ENCODE measurements at places on chromosomes 5 and 9. TPM values are rescaled to one million over a fixed set of nuclear protein-coding genes. Genes with fewer than 3 reads are reported as not detected.

GRCh38 chr5:20157089-20157488 is 169.1 kb upstream of the CDH18 start:
- H3K4me3 ChIP-seq, result no peak overlapping the region
- no peak for DNase-seq
- no peaks in the 10 kb centered on the region for H3K36me3 ChIP-seq
- H3K4me1 ChIP-seq, result peaks cover 8% of the 10 kb centered on the region

- H3K4me3 ChIP-seq, result no peak overlapping the region
- no peaks in the 10 kb centered on the region for H3K27me3 ChIP-seq
- no peak overlapping the region for H3K27ac ChIP-seq
- no peaks in the 10 kb centered on the region for H3K36me3 ChIP-seq
- DNase-seq, result no peak
- H3K4me1 ChIP-seq, result no peaks in the 10 kb centered on the region
Measured at GRCh38 chr9:14303521-14303920, 10.4 kb downstream of the NFIB start.

GRCh38 chr5:141298376-141298775 is 5.5 kb downstream of the SLC25A2 start:
- no peaks in the 10 kb centered on the region for H3K27me3 ChIP-seq
- H3K4me3 ChIP-seq, result no peak overlapping the region
- no peak for DNase-seq
- no peaks in the 10 kb centered on the region for H3K36me3 ChIP-seq

GRCh38 chr9:109922617-109923470 is 142.8 kb downstream of the PALM2AKAP2 start:
- no peak overlapping the region for H3K4me3 ChIP-seq
- H3K27me3 ChIP-seq, result no peaks in the 10 kb centered on the region
- H3K27ac ChIP-seq, result no peak overlapping the region
- H3K4me1 ChIP-seq, result 0 out of 2 replicates have a peak, but pooled peaks cover 4% of the 10 kb centered on the region
- H3K36me3 ChIP-seq, result no peaks in the 10 kb centered on the region
- no peak for DNase-seq

GRCh38 chr5:55923865-55924500 is 70.8 kb downstream of the IL6ST start:
- H3K36me3 ChIP-seq, result no peaks in the 10 kb centered on the region
- H3K27me3 ChIP-seq, result no peaks in the 10 kb centered on the region
- no peak for DNase-seq
- H3K4me3 ChIP-seq, result no peak overlapping the region

ANKDD1B gene
- 0.73 TPM for total RNA-seq

GRCh38 chr5:143019614-143020515 is 249.7 kb downstream of the ARHGAP26 start:
- no peak overlapping the region for H3K4me3 ChIP-seq
- no peak overlapping the region for H3K27ac ChIP-seq
- H3K27me3 ChIP-seq, result no peaks in the 10 kb centered on the region
- no peaks in the 10 kb centered on the region for H3K36me3 ChIP-seq
- H3K4me1 ChIP-seq, result peaks cover 10% of the 10 kb centered on the region
- peak; percentile 50 for DNase-seq

SSNA1 gene
- 91.5 TPM for total RNA-seq

SLC34A3 gene
- not detected for total RNA-seq

GRCh38 chr5:132180134-132180745 is 47.4 kb downstream of the P4HA2 start:
- H3K4me3 ChIP-seq, result no peak overlapping the region
- H3K27ac ChIP-seq, result no peak overlapping the region

DNAI1 gene
- total RNA-seq, result 0.19 TPM

LHX3 gene
- total RNA-seq, result not detected

DNA sequence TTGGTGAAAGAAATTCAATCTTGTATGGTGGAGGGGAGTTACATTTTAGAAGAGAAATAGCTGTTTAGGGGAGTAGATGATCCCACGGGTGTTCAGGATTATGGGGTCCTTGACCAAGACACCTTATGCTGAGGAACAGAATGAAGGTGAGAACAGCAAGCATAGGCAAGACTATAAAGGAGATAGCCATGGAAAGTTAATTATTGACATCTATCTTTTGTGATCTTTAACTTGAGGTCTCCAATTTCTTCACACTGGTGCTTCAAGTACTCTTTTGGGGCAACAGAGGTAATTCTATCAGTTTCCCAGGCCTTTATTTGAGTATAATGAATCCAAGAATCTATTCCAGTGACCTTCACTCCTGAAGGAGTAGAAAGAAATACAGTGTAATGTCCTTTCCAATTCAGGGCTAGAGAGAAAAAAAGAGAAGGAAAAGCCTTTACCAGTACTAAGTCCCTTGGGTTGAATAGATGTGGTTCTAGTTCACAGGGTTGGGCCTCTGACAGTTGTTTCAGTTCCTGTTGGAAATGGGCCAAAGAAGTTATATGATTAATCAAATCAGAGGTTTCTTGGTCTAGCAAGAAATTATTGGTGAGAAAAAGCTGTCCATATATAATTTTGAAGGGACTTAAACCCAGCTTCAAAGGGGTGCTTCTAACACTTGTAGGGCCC is 2104.1 kb upstream of the ACO1 start:
- no peaks in the 10 kb centered on the region for H3K36me3 ChIP-seq
- H3K27me3 ChIP-seq, result no peaks in the 10 kb centered on the region
- DNase-seq, result no peak
- H3K27ac ChIP-seq, result no peak overlapping the region

GRCh38 chr5:34822956-34823715 is 15.8 kb upstream of the TTC23L start:
- H3K4me3 ChIP-seq, result no peak overlapping the region
- peaks cover 68% of the 10 kb centered on the region for H3K36me3 ChIP-seq
- H3K27ac ChIP-seq, result no peak overlapping the region
- H3K4me1 ChIP-seq, result no peaks in the 10 kb centered on the region
- no peaks in the 10 kb centered on the region for H3K27me3 ChIP-seq

C9orf50 gene
- total RNA-seq, result not detected
